ENCODE measurements at places on chromosomes 5 and 9.

DNA sequence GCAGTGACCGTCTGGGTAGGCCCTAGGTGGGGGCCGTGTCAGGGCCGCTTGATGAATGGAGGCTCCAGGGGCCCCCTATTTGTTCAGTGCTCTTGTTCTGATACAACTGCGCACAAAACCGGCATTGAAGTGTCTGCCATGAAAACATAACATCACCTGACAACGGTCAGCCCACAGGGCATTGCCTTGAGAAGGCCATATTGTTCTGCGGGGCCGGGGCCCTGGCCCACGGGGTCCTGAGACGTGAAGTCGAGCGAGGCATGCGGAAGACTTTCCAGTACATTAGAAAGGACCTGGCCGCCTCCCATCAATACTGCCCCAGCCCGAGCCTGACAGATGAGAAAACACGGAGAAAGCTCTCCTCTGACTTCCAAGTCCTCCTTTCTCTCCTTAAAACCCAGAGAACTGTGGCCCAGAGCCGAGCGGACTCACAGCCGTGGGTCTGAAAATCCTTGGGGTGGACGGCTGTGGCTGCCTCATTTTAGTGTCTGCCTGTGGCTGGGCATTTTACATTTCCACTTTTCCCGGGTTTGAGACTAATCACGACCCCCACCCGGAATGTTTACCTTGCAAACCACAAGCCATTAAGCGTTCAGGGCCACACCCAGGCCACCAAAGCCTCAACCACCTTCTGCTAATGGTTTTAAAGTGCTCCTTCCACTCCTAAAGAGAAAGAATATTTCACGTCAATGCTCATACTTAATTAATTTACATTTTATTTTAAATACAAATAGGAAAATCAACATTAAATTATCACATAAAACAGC, 391.0 kb upstream of the IRX2 start:
- no peak for DNase-seq

DNA sequence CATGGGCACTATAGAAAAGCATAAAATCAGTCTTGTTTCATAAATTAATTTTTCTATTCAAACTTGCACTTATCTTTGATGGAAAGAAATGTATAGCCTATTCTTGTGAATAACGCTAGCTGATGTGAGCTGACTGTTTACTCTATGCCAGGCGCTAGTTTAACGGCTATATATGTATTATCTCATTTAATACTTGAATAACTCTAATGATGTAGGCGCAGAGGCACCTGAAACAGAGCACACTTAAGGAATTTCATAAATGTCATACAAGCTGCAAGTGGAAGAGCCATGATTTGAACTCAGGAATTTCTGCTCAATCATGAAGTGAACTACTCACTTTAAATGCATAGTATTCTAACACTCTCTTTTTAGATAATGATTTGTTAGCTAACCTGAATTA, 551.8 kb downstream of the PDE4D start:
- DNase-seq = no peak

GRCh38 chr5:147773587-147773986, 8.9 kb downstream of the JAKMIP2 start:
- peak; percentile 12 for DNase-seq

DNA sequence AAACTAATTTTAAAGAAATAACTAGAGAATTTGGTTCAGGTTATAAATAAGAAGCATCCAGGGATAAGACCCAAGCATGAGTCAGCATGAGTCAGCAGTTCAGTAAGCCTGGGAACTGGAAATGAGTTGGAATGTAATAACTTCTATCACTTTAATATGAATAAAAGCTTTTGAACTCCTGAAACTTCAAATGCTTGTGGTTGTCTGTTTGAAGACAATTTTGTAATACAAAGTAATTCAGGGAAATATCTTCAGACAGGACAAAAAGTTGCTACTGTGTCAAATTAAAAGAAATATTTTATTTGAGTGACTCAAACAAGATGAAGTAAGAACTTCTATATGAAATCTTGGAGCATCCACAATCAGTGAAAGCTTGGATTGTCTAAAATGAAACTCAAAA, 331.2 kb upstream of the DAB2 start:
- DNase-seq = no peak

DNA sequence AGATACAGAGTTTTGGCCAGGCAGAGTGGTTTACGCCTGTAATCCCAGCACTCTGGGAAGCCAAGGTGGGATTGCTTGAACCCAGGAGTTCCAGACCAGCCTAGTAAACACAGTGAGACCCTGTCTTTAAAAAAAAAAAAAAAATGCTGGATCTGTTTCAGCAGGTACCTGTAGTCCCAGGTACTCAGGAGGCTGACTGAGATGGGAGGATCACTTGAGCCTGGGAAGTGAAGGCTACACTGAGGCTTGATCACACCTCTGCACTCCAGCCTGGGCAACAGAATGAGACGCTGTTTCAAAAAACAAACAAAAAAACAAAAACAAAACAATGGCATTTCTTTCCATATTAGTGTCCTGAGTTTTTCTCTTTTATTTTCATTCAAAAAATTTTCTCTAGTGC, 19.0 kb downstream of the UNC13B start:
- DNase-seq = no peak
